ENCODE measurements at places on chromosomes 1 and 21. TPM values are rescaled to one million over a fixed set of nuclear protein-coding genes. Genes with fewer than 3 reads are reported as not detected.

The SYTL1 gene
- 0.13 TPM for total RNA-seq

The NPHS2 gene
- total RNA-seq: not detected

The ZNF326 gene
- total RNA-seq: 5.9 TPM

The HSD3B1 gene
- not detected for total RNA-seq

The CCDC17 gene
- total RNA-seq: 0.53 TPM

The NCAM2 gene
- 5.5 TPM for total RNA-seq

The GBP5 gene
- total RNA-seq: under 0.01 TPM

The PRAMEF1 gene
- total RNA-seq: not detected

The MYOC gene
- total RNA-seq: 0.13 TPM

The LRRIQ3 gene
- total RNA-seq: 0.26 TPM

Data from aortic smooth muscle cell (primary cell).